ENCODE measurements at places on chromosomes 6 and 20.
A peak's percentile ranks its signal among the peaks of the same experiment; 100 is the strongest.

GRCh38 chr20:19212821-19213502 is 520 bp downstream of the SLC24A3 start:
- peak; percentile 85 for DNase-seq

GRCh38 chr6:55034752-55035151 is 139.6 kb upstream of the HCRTR2 start:
- DNase-seq: no peak

- peak; percentile 40 for DNase-seq
Measured at GRCh38 chr6:33577106-33577535, 3.0 kb downstream of the BAK1 start.

- DNase-seq: peak; percentile 78
Measured at GRCh38 chr6:39861663-39862062, 69.5 kb downstream of the DAAM2 start.

- no peak for DNase-seq
Measured at GRCh38 chr6:11040134-11040533, 4.0 kb downstream of the ELOVL2 start.

DNA sequence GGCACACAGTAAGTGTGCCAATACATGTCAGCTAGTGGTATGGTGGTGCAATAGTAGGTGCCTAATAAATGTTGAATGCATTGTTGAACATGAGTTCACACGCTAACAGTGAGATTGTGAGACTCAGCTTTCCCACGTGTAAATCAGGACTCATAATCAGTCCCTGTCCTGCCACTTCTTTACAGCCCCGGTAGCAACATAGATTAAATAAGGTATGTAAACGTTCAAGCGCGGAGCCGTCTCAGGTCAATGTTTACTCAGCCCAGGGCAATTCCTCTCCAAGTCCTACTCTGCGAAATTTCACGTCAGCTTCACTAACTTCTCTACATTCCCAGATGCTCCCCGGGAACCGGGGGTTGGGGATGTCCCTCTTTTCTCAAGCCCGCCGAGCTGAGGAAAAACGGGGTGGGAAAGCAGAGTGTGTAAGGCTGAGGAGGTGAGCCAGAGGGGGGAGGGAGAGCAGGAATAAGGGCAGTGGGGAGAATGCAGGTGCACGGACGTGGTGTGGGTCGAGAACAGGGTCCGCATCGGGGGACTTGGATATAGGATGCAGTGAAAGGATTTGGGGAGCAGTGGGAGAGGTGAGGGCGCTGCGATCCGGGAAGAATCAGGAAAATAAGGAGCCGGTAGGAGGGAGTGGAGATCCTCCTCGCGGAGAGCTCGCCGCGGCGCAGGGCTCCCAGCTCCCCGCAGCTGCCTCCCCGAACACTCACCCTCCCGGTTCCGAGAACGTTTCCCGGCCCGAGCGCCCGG is 544 bp upstream of the TP53INP2 start:
- DNase-seq: no peak

GRCh38 chr6:14706378-14706929 is 539.4 kb upstream of the JARID2 start:
- no peak for DNase-seq

- no peak for DNase-seq
Measured at GRCh38 chr6:83198486-83199172, 5.5 kb downstream of the RWDD2A start.

GRCh38 chr6:130699742-130700141 is 127.5 kb upstream of the SMLR1 start:
- DNase-seq: no peak

- no peak for DNase-seq
Measured at GRCh38 chr20:51382986-51383821, 159.3 kb downstream of the NFATC2 start.

GRCh38 chr20:62755817-62756724 is 40.2 kb upstream of the MRGBP start:
- DNase-seq: no peak

DNA sequence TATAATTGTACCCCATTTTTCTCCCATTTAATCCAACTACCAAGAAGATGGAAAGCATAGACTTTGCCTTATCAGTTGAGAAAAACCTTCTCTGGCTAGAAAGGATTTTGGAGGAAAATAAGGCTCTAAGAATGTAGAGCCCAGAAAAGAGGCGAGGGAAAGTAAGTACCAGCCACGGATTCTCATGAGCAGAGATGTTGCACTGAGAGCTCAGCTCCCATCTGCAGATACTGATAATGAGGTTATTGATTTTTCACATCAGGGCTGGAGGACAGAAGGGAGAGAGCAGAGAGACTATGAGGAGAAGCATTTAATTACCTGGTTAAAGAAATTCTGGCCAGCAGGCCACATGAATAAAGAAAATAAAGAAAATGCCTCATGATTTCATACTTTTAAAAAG is 104.4 kb upstream of the FAM184A start:
- DNase-seq: no peak

GRCh38 chr6:40422046-40422445 is 165.1 kb downstream of the LRFN2 start:
- DNase-seq: no peak

DNA sequence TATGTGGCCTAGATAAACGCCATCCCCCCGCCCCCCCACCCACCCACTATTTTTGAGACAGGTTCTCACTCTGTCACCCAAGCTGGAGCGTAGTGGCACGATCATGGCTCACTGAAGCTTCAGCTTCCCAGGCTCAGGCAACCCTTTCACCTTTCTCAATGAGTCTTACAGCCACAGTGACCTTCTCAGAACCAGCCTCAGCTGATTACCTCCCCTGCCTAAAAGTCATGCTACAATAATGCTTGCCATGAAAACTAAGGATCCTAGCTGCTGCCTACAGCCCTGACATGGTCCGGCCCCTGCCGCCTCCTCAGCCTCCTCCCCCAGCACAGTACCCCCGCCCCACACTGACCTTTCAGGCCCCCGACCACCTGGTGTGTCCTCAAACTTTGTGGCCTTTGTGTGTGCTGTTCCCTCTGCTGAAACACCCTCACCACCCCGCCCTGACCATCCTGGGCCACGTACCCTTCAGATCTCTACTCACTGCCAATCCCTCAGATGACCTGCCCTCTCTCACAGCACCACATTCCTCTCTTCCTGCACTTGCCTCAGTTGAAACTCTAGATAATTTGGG is 31.3 kb downstream of the PNPLA1 start:
- DNase-seq: no peak

GRCh38 chr20:33062105-33062824 is 8.6 kb downstream of the BPIFB3 start:
- no peak for DNase-seq

DNA sequence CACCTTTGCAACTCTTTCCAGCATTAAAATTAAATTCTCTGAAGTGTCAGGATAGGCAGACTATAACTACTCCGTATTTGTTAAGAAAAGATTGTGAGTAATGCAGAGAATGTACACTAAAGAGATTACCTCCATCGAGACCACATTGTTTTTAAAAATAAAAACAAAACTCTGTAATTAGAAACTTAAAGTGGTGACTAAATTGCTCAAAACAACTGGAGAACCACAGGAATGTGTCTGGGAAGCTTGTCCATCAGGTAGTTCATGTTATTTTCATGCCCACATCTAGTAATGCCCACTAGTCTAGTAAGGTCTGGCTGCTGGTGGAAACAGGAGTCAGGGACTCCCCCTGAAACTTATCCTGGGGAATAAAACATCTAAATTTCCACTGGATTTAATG is 103.0 kb upstream of the FOXQ1 start:
- DNase-seq: no peak

GRCh38 chr20:23971310-23971709 is 17.3 kb downstream of the GGTLC1 start:
- DNase-seq: no peak

GRCh38 chr20:38855356-38855755 is 49.9 kb downstream of the PPP1R16B start:
- no peak for DNase-seq

DNA sequence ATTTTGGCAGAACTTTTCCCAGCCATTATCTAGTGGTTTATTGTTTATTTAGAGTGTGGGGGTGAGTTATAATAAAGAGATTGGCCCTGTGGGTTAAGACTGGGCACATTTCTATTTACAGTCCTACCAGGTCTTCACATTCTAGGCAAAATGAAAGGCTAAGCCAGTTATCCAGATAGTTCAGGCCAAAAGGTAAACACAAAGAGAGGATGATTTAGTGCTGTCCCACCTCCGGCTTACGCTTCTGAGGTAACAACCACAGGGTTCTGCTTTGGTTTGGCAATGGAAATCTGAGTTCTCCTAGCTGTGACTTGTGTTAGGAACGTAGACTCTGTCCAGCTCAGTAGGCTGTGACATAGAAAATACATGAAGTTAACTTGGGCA is 50.3 kb upstream of the PTPRK start:
- no peak for DNase-seq

DNA sequence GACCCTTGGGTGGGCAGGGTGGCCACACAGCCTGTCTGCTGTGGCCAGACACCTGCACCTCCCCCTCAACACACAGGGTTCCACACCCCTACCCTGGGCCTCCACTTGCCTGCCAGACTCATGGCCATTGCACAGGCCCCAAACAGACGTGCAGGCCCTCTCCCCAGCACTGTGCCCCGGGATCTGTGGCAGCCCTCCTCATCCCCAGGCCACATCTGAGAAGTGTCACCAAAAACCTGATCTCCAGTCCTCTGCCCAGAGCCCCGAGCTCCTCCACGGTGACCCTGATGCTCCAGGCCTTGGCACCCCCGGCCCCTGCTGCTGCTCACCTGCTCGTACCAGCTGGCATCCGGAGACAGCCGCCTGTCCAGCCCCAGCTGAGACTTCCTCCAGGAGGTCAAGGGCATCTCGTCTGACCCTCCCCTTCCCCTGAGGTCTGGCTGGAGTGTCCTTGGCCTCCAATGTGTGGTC is 160.1 kb downstream of the DLL1 start:
- no peak for DNase-seq

GRCh38 chr6:4504700-4505099 is 271.5 kb upstream of the CDYL start:
- DNase-seq: no peak

GRCh38 chr6:14811775-14812428 is 434.0 kb upstream of the JARID2 start:
- no peak for DNase-seq

DNA sequence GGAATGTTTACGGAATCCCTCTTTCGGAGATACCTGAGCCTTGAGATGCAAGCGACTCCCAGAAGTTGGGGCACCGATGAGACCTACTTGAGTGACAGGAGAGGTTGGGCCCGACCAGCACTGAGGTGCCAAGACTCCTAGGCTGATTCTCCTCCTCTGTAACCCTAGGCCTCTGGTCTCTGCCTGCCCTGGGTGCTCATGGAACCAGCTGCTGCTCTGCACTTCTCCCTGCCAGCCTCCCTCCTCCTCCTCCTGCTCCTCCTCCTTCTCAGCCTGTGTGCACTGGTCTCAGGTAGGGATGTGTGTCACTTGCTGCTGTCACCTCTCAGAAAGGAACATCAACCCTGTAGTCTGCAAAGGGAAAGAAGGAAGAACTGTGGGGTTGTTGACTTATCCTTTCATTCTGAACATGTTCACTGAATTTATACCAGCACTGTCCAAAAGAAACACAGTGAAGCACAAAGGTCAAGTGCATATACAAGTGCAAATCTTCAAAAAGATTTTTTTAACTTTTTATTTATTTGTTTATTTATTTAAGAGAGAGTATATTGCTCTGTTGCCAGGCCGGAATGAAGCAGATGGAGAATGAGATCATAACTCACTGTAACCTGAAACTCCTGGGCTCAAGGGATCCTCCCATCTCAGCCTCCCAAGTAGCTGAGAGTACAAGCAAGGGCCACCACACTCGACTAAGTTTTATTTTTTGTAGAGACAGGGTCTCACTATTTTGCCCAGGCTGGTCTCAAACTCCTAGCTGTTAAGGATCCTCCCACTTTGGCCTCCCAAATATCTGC is 913 bp downstream of the BTN2A2 start:
- no peak for DNase-seq

- DNase-seq: no peak
Measured at GRCh38 chr6:52546192-52546591, 30.7 kb downstream of the TRAM2 start.

DNA sequence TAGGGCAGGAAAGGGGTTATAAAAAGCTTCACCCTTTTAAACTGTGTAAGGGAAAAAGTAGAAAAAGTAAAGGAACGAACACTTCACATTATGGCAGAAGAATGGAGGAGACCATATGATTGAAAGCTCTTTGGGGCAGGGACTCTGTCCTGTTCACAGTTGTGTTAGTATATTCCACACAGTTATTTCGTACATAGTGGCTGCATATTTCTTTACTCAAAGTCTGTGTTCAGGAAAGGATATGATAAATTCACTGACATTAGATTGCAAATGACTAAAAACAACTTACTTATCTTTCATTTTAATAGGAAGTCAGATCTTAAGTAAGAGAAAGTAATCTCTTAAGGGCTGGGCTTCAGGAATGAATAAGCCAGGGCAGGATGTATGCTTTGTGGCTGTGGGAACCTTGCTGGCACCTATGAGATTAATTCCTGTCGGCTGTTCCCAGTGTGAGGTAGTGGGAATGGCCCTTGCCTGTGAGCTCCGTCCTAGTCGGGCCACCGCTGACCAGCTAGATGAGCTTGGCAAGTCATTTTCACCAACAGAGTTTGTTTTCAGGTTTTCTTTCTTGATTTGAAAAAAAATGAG is 11.2 kb downstream of the PPP1R14C start:
- DNase-seq: no peak

DNA sequence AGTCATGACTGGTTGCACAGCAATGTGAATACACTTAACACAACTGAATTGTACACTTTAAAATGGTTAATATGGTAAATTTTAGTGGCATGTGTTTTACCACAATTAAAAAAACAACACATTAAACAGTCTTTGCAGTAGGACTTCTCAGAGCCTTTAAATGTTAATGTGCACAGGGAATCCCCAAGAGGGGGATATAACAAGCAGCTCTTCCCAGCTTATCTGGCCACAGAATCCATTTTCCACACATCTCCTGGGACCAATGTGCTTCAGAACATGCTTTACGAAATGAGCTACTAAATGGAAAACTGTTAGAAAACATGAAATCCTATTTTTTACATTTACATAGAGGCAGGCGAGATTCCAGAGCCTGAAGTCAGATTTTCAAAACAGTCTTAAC is 44.4 kb downstream of the FYN start:
- no peak for DNase-seq

DNA sequence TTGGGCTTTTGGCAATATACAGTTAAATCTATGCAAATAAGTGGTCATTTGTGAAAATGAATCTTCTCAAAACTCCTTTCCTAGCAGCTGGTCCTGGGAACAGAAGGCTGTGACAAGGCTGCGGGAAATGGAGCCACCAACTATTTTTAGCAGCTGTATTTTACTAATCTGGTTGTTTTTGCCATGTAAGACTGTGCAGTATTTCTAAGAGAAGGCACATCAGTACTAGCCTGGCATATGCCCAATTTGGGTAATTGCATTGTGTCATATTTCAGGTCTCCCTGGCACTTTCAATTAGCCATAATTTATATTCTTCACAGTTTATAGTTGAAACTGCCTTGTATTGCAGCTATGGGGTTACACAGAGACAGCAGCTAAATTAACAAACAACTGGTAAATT is 109.6 kb downstream of the MANEA start:
- no peak for DNase-seq

DNA sequence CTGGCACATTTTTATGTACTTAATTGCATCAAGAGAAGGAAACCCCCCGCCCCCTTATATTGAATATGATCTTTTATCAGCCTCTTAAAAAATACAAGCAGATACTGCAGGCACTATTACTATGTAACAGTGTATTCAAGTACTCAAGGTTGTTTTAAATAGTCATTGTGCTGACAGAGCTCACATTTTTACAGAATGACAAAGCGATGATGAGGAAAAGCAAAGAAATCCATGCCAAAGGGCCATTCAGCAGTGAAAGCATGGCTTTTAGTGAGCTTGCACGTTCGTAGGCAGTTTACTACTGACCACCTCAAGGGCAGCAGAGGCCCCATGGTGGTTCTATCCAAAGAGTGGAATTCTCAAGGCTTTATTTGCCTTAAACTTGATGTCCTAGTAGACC is 146.8 kb downstream of the RPS12 start:
- no peak for DNase-seq
